ENCODE measurements at places on chromosomes 6 and 20.

DNA sequence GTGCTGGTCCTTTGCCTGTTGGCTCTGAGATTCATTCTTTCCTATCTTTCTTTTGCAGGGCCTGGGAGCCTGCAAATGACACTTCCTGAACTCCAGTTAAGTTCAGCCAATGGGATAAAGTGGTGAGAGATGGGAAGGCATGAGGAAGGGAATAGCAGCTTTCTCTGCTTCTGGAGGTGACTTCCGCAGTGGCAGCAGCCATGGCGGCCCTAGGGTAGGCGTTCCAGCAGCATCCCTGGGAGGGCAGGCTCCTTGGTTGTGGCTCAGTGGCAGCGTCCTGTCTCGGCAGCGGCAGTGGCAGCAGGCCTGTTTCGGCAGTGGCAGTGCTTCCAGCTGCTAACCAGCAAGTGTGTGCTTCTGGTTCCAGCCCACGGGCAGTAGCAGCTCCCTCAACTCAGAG, 7.3 kb upstream of the MDFI start:
- no peak for DNase-seq

DNA sequence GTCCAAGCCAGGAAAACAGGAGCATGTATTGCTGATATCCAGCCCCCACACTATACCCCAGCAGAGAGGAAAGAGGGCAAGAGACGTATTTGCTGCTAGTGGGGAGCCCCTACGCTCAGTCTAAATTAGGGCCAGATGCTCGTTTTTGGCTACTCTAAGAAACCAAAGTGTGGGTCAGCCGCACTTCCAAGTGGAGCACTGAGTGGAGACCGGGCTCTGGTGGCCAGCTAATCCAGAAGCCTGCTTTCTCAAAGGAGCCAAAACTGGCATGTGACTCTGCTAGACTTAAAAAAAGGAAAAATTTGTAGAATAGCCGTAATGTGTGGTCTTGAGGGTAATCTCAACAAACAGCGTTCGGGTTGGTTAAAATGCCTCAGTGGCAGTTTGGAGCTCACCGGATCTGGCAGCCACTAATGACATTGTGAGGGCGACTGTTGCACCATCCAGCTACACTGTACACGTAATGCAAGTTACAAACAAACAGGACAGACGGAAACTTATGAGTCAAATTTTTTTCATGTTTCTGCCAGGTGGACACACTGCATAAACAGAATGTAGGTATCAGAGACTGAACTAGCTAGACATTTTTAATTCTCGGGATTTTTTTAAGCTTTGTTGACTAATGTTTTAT, 230.9 kb downstream of the FOXC1 start:
- no peak for DNase-seq

GRCh38 chr20:44180814-44181213, 6.2 kb downstream of the JPH2 start:
- DNase-seq: no peak

- no peak for DNase-seq
These were observed 5.6 kb upstream of the BMP6 start for GRCh38 chr6:7720346-7720745.

GRCh38 chr20:59955131-59955796, 3.0 kb upstream of the CDH26 start:
- DNase-seq: peak; percentile 21

- DNase-seq: no peak
These were observed 79.4 kb downstream of the SNX5 start for GRCh38 chr20:17889226-17889625.

Measured in NCI-H69 (cell line).